AML-193 (cell line): ENCODE measurements at places on chromosomes 4 and X.

- DNase-seq = peak; percentile 22
These were observed 227.6 kb upstream of the HDX start for GRCh38 chrX:84729809-84730208.

DNA sequence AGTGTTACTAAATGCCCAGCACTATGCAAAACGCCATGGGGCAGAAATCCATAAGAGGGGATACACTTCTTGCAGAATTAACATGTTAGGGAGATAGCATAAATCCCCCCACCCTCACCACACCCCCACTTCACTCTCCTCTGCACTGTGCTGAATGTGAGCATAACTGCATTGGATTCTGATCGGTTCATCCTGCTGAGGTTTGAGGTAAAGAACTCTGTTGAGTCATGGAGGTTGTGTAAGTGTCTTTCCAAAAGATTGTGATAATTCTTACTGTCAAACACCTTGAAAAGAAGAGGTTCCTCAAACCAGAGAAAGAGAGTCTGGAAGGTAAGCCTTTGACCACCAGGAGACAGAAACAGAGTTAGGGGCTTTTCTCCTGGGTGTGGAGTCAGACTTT, 43.6 kb downstream of the RBM47 start:
- peak; percentile 22 for DNase-seq

- DNase-seq = peak; percentile 56
These were observed 254.5 kb upstream of the VEGFC start for GRCh38 chr4:177047070-177047850.

DNA sequence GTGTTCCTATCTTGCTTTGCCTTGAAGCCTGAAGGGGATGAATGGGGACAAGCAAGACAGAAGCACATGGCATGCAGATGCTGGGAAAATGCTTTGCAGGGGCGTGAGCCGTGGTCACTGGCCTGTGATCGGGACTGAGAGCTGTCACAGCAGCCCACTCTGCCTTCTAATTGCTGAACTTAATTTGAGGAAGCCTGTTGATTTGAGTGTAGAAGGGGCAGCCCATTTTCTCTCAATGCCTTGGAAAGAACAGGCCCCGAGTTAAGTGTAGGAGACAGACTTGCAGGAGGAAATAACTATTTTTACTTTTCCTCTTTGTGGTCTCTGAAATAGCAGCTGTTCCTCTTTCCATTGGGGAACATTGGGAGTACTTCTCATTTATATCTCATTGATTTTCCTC, 26.1 kb upstream of the TBC1D1 start:
- peak; percentile 60 for DNase-seq

GRCh38 chr4:8283631-8284121, 14.1 kb downstream of the HTRA3 start:
- DNase-seq = no peak

- peak; percentile 2 for DNase-seq
These were observed 2214.5 kb upstream of the TENM3 start for GRCh38 chr4:180028682-180029081.

DNA sequence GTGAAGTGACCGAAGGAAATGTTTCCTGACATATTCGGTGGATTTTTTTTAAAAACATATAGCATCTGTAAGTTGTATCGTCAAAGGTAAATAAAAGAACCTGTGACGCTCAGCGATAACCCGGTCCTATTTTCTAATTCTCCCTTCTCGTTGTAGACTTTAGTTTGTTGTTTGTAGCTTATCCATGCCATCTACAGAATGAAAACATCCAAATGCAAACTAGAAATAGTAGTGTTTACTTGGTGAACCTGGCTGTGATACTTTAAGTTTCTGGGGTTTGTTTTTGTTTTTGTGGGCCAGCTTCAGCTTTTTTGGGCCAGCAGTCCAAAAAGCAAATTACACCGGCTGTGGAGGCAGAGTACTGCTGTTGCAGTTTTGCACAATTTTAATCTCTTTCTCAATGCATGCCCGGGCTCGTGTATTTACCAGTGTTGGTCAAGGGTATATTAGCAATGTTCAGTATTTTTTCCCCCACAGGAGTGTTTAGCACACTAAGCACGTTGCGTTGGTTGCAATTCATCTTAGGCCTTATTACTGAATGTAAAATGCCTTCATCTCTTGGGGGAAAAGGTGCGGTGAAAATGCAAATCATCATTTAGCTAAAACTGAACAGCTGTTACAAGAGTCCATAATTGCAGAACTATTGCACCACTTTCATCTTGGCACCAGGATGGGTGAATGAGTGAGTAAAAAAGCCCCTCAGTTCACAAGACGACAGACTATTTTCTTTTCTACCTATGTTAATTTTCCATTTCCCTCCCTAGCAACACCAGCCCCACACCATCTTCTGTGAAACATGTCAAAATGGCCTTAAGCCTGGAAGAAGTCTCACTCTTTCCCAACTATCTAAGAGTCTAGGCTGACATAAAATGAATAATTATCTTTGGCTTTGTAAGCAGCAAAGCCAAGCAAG, 1.7 kb upstream of the CNOT6L start:
- peak; percentile 24 for DNase-seq

DNA sequence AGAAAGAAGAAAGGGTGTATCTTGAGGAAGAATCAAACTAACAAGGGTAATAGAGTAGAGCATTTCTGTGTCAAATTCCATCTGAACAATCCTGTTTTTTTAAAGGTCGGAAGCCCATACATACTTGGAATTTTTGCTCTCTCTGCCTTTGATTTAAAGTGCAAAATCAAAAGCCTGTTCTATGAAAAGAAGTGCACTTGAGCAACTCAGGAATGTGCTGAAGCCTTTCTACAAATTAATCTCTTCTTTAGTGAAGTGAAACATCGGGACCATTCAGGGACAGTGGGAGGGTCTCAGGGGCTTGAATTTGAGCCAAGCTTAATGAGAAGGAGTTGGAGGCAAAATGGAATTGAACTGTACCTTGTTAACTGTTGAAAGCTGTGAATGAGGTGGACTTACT, 1008.5 kb upstream of the LCORL start:
- no peak for DNase-seq

GRCh38 chr4:129603241-129603931, 507.4 kb downstream of the C4orf33 start:
- DNase-seq = peak; percentile 5

DNA sequence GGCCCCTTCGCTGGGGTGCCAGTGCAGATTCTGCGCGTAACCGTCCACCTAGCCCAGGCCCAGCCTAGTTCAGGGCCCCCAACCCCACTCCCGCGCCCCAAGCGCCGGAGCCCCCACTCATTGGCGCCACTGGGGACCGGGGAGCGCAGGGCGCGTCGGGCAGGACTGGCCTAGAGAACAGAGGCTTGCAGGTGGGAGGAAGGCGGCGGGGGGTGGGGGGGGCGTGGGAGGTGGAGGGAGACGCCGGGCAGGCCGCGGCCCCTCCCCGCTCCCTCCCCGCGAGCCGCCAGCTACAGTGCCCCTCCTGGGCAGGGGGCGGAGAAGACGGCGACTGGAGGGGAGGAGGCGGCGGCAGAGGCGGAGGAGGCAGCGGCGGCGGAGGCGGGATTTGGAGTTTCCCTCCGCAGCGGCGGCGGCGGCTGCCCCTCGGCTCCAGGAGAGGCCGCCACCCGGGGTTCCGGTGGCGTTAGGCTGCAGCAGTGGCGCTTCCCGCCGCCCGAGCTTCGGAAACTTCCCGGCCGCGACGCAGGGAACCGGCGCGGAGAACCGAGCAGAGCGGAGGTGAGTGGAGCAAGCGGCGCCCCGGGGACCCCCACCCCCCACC, 4.8 kb upstream of the DUSP9 start:
- DNase-seq = no peak

DNA sequence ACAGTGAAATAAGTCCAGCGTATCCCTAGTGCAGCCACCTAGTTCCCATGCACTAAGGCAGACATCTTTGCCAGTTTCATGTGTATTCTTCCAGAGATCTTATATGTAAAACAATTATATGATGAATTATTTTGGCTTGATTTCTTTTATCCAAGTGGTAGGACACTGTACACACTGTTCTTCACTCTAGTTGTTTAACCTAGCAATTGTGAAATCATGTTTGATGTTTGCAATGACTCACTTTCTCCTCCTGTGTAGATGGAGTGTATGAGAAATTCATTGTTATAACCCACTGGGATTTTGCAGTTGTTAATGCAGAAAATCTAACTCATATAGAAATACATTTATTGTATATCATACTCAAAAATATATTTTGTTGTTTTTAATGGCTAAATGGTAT, 17.5 kb upstream of the TBC1D1 start:
- DNase-seq = peak; percentile 44

DNA sequence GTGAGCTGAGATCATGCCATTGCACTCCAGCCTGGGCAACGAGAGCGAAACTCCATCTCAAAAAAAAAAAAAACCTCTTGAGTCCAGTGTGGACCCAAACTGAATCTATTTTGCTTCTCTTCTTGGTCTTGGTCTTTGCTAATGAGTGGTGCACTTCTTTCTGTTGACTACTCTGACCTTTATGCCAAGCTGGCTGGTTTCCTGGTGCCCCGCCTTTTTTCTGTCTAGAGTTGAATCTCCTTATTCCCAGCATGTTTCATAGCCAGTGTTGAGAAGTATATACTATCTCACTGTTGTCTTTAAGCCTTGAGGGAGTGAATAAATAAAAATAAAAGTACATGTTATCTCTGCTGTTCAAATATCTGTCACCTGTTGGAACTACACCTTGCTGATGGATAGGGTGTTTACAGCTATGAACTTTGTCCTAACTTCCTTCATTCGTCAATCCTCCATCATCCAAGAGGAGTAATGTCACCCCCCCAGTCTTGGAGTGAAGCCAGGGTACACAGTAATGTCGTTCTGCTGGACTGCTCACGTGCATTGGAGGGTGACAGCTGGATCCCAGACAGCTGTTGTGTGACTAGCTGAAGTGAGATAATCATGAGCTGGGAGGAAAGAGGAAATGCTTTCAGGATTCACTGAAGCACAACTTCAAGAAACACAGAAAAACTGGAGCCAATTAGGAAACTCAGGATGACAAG, 99.3 kb upstream of the PRKG2 start:
- no peak for DNase-seq

- DNase-seq = no peak
These were observed 104.1 kb upstream of the DDIT4L start for GRCh38 chr4:100294356-100294755.

DNA sequence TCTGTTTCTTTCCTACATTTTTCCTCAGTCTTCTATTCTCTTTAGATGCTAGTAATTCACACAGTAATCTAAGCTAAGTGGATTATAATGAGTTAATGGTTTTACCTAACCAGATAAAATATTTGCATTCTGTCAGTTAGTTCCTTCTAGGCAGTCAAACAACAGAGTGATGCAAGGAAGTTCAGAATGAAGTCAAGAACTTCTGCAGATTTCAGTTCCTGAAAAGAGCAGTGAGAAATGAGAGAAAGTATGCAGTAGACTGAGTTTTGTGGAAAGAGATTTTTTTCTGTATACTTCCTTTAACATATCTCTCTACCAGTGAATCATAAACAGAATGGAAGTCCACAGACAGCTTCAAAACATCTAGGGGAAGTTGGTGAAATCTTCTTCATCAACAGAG, 774.0 kb upstream of the POU3F4 start:
- no peak for DNase-seq

DNA sequence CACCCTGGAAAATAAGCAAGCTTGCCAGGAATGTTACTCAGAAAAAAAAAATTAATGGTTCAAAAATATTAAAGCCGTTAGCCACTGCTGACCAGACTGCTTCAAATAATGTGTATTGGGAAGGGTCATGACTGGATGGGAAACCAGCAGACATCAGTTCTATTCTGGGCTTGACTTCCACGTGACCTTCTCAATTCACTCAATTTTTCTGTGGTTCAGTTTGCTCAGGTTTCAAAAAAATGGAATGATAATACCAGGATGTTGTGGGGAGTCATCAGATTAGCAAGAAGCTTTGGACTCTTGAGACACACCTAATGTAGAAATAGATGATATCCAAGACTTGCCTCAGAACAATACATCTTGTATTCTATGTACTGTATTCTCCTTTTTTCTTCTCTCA, 541.9 kb upstream of the BOD1L1 start:
- DNase-seq = no peak

DNA sequence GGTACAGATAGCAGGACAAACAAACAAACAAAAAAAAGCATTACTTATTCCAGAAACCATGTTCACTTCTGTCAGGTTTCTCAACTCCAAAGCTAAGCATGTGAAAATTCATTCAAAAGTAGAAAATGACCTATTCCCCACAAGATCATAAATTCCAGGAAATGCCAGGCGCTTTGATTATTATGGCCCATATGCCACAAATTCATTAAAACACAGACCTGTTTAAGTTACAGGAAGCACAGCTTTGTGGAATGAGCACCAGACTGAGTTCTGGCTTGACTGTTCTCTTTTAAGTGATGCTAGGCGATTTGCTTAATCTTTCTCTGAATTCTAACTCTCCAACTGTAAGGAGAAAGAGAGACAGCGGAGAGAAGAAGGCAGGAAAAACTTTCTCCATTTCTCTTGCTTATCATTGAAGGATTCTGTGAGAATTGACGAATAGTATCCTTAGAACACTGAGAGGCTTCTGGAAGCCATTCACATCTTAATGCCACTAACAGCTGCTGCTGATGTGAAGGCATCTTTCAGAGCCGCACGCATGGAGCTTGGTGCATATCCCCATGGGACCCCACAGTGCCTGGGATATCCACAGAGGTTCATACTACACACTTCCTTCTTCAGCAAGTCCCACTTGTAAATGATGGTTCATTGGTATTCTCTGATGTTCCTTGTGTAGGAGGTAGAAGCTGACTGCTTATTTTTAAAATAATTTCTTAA, 138.0 kb downstream of the ZNF674 start:
- DNase-seq = no peak

- no peak for DNase-seq
These were observed 132.7 kb upstream of the MAP3K15 start for GRCh38 chrX:19647731-19648588.

GRCh38 chr4:187357045-187357643, 633.5 kb upstream of the FAT1 start:
- no peak for DNase-seq

DNA sequence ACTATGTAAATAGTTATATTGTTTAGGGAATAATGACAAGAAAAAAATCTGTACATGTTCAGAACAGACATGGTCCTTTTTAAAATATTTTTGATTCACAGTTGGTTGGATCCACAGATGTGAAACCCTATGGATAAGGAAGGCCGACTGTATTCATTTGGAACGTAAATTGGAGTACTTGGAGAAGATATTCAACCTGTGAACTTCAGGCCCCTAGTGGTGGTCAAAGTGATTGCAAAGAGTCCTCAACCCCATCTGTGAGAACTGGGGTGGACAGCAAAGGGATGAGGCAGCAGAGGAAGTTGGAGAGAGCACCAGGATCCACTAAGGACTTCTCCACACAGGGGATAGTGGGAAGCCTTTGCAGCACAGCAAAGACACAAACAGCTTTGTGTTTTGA, 6.2 kb upstream of the CXCL13 start:
- peak; percentile 24 for DNase-seq

DNA sequence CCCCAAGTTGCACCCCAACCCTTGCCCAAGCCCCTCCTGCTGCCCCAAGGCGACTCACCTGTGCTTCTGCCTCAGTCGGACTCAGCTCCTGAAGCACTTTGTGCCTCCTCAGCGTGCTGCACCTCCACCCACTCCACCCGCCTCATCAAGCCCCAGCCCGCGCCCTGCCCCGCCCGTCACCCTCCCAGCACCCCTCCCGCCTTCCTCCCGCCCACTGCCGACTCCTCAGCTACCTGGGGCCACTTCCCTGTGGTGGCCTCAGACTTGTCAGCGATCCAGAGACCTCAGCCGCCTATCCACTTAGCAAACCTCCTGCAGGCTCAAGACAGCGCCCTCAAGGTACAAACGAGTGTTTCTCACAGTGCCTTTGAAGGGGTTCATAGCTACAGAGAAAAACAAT, 19.6 kb upstream of the IQCM start:
- DNase-seq = no peak
